ENCODE measurements at places on chromosomes 3 and 15.

- no peak for DNase-seq
These were observed 103.6 kb downstream of the CACNA2D3 start for GRCh38 chr3:54225841-54226528.

GRCh38 chr3:135099734-135100355 lies 304.8 kb downstream of the EPHB1 start:
- no peak for DNase-seq

DNA sequence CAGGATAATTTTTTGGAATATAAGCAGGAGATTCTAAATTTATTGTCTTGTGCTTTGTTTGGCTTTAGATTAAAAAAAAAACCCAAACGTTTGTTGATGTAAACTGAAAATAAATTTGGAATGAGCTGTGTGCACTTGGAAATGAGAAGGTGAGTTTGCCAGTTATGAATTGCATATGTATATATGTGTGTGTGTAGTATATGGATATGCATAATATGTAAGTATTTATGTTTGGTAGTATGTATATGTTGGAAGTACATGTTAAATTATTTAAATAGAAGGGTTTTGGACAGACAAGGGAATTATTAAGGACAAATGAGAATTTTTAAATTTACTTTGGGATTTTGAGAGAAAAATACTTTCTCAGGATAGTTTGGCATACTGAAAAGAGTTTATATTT lies 265.8 kb upstream of the CNTN3 start:
- DNase-seq = no peak

GRCh38 chr15:61653110-61653509 lies 407.1 kb downstream of the VPS13C start:
- peak; percentile 42 for DNase-seq

DNA sequence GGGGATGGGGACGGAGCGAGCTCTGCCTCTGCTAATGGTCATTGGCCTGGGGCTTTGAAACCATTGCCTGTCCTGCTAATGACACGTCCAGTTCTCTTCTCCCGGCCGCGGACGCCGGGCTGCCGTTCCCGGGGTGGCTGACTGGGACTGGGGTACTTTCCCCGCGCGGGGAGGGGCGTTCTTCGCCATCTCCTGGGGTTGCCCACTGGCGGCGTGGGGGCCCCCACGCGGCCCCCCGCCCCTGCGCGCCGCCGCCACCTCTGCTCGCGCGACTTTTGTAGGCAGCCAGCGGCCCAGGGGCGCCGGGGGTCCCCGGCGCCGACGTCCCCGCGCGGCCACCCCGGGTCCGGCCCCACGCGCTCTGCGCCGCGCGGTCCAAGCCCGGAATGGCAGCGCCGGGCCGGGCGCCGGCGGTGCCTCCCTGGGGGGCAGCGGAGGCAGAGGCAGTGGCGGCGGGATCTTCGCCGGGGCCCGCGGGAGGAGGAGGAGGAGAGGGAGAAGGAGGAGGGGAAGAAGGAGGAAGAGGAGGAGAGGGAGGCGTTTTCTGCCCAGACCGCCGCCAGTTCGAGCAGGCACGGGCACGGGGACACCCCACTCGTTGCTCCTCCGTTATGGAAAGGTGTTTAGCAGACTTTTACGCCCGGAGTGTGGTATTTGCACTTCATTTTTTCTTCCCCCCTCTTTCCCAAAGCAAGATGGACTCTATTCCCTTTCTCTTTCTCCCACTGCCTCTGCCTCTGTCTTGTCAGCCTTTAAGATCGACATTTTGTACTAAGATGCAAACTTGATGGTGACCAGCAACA lies 2.3 kb downstream of the BBX start:
- DNase-seq = no peak

DNA sequence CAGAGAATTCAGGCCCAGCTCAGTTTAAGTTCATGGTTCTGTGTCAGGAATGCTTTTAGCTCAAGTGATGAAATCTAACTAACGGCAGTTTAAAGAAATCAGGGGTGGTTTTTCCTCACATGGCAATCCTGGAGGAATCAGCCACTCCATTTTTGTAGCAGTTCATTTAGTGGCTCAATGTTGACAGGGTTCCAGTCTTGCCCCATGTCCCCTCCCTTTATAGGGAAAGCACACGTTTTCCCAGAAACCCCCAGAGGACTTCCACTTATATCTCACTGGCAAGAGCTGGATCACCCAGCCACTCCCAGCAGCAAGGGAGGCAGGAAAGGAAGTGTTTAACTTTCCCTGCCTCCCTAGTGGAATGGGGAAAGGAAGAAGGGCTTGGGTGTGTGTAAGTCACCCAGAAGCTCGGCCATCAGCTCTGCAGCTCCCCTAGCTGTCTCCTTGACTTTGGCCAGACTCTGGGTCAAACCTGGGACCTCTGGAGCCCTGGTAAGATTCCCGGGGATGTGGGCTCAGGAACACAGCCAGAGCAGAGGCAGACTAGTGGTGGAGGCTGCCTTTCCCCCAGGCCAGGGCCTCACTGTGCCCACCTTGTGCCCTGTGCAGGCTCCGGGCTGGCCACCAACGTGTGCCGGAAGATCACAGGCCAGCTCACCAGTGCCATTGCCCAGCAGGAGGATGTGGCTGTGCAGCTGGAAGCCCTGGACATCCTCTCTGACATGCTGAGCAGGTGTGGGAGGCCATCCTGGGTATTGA lies 11.3 kb downstream of the CAND2 start:
- no peak for DNase-seq

DNA sequence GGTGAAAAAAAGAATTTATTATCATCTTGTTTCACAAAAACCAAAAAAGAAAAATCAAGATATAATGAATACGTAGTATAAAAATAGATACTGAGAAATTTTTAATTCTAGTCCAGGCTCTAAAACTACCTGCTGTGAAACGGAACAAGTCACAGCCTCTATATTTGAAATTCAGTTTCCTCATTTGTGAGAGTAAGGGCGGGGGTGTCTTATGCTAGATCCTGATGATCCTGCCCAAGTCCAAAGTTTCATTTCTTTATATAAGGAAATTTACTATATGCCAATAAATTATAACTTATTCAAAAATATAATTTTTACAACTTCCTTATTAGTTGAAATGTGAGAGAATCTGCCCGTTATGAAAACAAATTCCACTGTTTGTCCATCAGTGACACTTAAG lies 385.7 kb downstream of the CGGBP1 start:
- DNase-seq = no peak

DNA sequence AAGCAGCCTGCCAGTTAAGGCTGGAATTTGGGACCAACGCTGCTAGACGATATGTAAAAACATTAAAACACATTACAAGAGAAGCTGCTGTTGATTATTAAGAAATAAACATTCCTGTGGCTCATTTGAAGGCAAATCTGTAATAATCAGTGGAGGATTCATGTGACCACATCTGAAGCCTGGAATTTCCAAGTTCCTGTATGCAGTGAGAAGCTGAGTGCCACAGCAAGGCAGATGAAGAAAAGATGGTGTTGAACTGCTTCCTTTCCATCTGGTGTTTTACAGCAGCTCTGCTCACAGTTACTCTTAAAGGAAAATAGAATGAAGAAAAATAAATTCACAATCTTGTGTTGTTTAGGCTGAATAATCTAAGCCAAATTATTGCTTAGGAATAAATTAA lies 139.3 kb upstream of the ROBO2 start:
- no peak for DNase-seq

DNA sequence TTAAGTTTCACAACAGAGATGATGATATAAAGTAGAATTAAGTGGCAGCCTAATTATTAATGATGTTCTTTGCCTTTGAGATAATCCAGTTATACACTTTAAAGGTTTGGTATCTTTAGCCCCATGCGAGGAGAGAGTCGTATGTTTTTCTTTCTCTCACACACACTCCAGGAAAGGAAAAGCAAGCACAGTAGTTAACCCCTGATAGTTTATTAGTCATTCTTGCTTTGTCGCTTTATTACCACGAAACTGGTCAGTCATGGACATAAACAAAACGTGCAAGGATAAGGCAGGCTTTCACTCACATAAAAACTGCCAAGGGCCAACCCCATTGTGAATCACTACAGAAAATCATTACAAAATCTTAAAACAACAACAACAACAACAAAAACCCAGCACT lies 866.9 kb downstream of the FHIT start:
- DNase-seq = no peak

- DNase-seq = no peak
These were observed 533 bp downstream of the RYK start for GRCh38 chr3:134249935-134250716.

- no peak for DNase-seq
These were observed 23.0 kb upstream of the GATA2 start for GRCh38 chr3:128515967-128516366.

GRCh38 chr3:64291345-64291744 lies 66.1 kb upstream of the PRICKLE2 start:
- DNase-seq = no peak

- no peak for DNase-seq
These were observed 56.9 kb downstream of the ABTB1 start for GRCh38 chr3:127729556-127730056.

GRCh38 chr3:45978006-45978761 lies 17.4 kb downstream of the FYCO1 start:
- DNase-seq = no peak

DNA sequence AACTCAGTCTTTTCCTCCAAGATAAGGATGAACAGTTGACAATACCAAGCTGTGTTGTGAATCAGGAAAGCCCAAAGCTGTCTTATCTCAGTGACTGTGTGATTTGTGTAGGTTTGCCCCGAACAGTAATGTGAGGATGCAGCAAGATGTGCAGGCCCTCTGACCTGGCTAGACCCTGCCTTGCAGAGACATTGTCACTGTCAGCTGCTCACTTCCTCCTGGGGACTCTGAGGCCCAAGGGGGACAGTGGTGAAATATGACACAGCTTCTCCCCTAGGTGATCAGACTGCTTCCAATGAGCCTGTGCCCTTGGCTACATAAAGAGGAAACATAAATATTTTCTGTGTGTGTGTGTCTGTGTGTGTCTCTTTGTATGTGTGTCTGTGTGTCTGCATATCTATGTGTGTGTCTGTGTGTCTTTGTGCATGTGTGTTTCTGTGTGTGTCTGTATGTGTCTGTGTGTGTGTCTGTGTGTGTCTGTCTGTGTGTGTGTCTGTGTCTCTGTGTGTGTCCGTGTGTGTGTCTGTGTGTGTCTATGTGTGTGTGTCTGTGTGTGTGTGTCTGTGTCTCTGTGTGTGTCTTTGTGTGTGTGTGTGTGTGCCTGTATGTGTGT lies 21.7 kb downstream of the LRRK1 start:
- DNase-seq = no peak

GRCh38 chr3:72118628-72119027 lies 333.7 kb upstream of the PROK2 start:
- DNase-seq = no peak

DNA sequence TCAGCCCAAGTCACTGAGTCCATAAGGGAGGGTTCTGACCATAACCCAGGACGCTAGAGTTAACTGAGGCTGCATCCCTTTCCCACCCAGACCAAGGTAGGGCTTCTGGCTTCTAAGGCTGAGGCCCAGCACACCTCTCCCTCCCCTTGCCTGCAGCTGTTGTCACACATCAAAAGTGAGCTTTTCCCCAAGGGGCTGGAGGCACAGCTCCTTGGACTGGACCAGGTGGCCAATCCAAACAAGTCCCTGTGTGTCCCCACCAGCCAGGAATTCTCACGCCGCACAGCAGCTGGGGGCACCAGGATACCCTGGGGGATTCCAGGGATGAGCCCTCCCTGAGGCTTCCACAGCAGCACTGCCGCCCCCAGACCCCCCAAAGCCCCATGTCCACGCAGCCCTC lies 22.3 kb upstream of the ISLR2 start:
- DNase-seq = no peak

- no peak for DNase-seq
These were observed 14.3 kb upstream of the TNFAIP8L3 start for GRCh38 chr15:51108933-51109550.

GRCh38 chr15:74789171-74789631 lies 7.3 kb downstream of the CSK start:
- DNase-seq = no peak

- DNase-seq = no peak
These were observed 385.3 kb downstream of the TBC1D5 start for GRCh38 chr3:17357035-17357710.

- no peak for DNase-seq
These were observed 68.7 kb upstream of the PLXNA1 start for GRCh38 chr3:126914226-126914625.

- no peak for DNase-seq
These were observed 583.4 kb upstream of the SGO1 start for GRCh38 chr3:20769430-20769829.

GRCh38 chr15:75451674-75452363 lies at the start of gene SIN3A:
SIN3A (minus strand) TSS chr15:75451690; CDS start chr15:75430375, 21,315 bp downstream.
- DNase-seq = peak; percentile 99

- no peak for DNase-seq
These were observed 137.9 kb downstream of the DNAJB8 start for GRCh38 chr3:128328546-128329458.

- no peak for DNase-seq
These were observed 103.4 kb downstream of the CHST2 start for GRCh38 chr3:143222981-143223380.

- no peak for DNase-seq
These were observed 125.5 kb downstream of the DGKG start for GRCh38 chr3:186236357-186237020.

DNA sequence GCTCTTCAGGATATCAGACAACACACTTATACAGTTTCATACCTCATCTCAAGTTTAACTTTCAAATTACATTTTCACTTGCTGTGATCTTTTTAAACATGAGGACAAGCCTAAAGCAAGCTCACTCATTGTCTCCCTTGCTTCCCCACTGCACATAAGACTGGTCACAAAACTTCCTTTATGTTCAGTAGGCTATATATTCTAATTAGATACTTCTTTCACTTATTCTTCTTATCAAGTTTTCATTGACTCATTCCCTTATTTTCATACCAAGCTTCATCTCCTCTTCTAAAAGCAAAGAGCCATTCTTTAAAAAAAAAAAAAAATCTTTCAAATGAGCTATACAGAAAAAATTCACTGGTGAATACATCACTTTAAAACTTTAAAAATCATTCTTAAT lies 62.6 kb downstream of the ESYT3 start:
- no peak for DNase-seq

DNA sequence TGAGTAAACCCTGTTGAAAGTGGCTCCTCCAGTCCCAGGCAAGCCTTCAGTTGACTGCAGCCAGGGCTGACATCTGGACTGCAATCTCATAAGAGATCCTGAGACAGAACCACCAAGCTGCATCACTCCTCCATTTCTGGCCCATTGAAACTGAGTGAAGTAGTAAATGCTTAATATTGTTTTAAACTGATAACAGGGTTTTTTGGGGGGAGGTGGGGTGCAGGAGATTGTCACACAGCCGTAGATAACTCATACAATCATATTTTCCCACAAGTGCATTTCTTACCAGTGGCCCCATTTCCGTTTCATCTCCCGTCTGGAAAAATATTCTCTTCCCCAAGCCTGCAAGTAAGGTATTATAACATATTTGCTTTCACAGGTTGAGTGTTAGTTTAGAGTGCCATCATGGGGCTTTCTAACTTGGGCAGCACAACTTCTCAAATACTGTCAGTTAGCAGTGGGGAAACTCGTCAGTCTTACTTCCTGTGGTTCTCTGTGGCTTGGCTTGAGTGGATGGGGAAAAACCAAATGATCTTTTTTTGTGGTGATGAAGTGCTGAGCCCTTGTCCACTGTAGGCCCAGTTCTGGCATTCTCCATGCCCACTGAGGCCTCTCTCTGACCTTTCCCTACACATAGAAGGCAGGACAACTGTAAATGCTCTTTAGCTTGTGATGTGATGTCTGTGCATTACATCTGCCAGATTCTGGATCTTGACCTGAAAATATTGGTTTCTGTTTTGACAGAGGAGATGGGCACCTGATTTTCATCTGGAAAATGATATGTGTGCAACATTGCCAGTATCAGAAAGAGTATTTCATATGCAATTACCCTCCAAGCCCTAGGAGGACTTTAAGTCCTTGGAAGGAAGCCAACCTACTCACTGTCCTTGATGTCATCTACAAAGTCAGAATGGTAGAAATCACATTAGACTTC lies 90.1 kb upstream of the BHLHE40 start:
- no peak for DNase-seq

Data from CMK (cell line).